ENCODE measurements at places on chromosomes 2 and 18.

- DNase-seq: no peak
These were observed 16.6 kb downstream of the CFLAR start for GRCh38 chr2:201132518-201132917.

GRCh38 chr18:75249672-75250470, 39.3 kb downstream of the TSHZ1 start:
- no peak for DNase-seq

- DNase-seq: no peak
These were observed 5.1 kb downstream of the CHPF start for GRCh38 chr2:219538504-219538951.

- no peak for DNase-seq
These were observed 9.2 kb downstream of the RAB10 start for GRCh38 chr2:26043109-26043508.

DNA sequence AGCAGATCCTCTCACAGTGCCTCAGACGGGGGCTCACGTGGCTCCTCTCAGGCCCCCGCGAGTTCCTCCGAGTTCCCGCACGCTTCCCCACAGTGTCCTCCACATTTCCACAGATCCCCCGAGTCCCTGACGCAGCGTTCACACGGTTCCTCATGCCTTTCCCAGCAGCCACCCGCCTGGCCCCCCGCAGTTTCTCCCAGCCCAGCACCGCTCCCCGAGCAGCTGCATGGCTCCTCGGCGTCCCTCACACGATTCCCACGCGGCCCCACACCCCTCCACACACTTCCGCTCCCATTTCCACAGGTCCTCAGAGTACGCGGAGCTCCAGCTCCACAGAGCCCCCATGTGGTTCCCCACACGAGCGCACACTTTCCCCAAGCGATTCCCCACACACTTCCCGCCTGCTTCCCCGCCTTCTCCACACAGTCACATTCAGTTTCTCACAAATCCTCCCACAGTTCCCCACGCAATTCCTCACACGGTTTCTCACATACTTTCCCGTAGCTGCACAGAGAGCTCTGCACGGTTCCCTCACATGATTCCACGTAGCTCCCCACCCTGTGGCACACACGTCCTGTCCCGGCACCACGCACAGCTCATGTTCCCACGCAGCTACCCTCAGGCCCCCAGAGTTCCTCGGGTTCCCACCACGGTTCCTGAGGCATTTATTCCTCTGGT, 39.9 kb downstream of the KIF1A start:
- no peak for DNase-seq

GRCh38 chr18:35059280-35059927, 18.2 kb downstream of the MAPRE2 start:
- DNase-seq: no peak

GRCh38 chr2:170122883-170123547, 54.9 kb upstream of the MYO3B start:
- DNase-seq: no peak

DNA sequence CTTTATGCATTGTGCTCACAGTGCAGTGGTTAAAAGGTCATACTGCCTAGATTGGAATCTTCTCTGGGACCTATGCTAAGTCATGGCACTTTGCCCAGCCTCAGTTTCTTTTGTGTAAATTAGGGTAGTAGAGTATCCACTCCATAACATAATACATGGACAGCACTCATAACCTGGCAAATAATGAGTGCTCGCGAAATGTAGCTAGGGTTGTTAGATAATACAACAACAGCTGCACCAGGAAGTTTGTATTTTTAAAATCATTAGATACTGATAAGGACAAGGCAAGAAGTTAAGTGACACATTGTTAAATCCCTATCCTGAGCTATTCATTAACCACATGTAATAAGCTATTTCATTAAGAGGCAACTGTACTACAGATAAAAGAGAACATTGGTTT, 13.8 kb upstream of the PLA2R1 start:
- DNase-seq: no peak

- no peak for DNase-seq
These were observed 100.4 kb downstream of the SNTG2 start for GRCh38 chr2:1051075-1051474.

DNA sequence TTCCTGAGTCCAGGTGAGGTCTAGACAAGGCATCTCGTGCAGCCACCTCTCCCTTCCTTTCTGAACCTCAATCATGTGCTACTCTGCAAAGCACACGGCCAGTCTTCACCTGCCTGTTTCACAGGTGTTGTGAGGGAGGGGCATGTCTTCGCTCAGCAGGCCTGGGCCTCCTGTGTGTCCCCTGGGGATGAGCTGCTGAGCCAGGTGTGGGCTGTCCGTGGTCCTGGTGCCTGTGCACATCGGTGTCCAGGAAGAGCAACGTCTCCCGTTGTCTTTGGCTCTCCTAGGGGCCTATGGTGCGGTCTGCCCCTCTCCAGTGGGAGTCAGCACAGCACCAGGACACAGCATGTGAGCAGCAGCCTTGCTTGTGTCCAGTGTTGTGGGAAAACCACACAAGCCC, 16.7 kb downstream of the ARHGEF4 start:
- no peak for DNase-seq

- no peak for DNase-seq
These were observed 422.1 kb upstream of the DSEL start for GRCh38 chr18:67938660-67939059.
